ENCODE measurements at places on chromosomes 2 and 18. TPM values are rescaled to one million over a fixed set of nuclear protein-coding genes. Genes with fewer than 3 reads are reported as not detected.

DNA sequence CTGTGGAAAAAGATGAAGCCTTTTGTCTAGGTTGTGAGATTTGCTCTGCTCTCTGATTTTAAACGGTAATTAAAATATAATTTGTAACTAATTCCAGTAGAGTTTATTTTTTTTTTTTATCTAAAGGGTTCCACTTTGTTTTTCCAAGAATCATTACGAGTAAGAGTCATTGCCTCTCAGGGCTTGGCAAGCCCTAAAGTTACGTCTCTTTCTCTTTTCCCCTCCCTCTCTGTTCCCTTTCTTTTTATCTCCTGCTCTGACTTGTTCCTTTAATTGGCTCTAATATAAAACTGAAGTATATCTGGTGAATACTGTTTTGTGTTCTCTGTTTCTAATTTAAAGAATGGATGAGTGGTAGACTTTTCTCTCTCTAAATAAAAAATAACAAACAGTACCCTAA, 75.8 kb downstream of the CALCRL start:
- DNase-seq = no peak

DNA sequence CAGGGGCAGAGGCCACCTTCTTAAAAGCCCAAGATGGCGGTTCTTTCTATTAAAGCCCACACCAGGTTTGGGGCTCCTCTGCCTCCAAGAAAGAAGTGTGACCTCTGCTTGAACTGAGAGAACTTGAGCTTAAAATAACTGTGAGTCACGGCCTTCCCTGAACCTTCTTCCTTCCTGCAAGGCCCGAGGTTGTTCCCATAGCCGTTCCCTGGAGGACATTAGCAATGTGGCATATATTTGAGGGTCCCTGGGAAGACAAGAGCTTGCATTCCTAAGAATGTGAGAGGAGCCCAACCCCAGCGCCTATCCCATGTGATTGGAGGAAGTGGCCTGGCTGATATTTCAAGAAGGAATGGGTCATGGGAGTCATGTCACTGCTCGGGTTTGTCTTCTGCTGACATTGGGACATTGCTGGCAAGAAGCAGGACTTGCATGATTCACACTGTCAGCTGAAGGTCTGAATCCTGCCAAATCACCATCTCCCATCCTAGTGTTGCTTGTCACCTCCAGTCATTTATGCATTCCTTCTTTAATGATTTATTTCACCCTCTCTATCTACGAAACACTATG, 168.1 kb downstream of the TRIB2 start:
- DNase-seq = peak; percentile 70

- peak; percentile 60 for DNase-seq
Observed at GRCh38 chr2:173037245-173038120, 38.2 kb upstream of the MAP3K20 start.

The RAD51AP2 gene
- total RNA-seq = 0.25 TPM

DNA sequence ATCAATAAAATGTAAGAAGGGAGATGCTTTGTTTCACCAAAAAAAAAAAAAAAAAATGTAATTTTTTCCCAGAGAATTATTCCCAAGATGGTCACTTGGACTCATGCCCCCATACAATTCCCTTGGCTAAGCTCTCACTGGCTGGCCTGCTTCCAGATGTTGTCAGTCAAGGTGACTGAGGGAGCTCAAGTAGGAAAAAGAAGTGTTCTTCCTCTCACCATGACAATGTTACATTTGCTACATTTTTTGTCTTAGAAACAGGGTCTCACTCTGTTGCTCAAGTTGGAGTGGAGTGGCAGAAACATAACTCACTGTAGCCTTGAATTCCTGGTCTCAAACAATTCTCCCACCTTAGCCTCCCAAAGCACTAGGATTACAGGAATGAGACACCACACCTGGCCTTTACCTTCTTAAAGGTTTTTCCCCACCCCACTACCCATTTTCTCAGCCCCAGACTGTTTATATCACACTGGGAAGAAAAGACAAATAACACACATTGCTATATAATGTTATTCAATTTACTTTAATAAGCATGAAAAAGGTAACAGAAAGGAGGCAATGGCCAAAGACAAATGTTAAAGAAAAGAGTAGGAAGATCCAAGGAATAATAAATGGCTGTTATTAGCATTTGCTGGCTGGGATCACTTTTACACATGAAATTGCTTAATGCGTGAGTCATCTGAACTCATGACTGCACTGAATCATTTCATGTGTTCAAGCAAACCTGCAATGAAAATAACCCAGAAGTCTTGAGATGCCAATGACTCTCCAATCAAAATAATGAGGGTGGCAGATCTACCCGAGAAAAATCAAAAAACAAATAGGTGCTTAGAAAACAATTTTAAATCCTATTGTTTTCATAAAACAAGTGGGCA, 45.2 kb downstream of the ACVR1 start:
- DNase-seq = no peak

GRCh38 chr2:73290049-73290839, 3.1 kb downstream of the EGR4 start:
- DNase-seq = no peak

- no peak for DNase-seq
Observed at GRCh38 chr2:132595693-132596092, 74.3 kb downstream of the LYPD1 start.

- DNase-seq = no peak
Observed at GRCh38 chr18:63439334-63439733, 17.1 kb upstream of the VPS4B start.

The KCTD1 gene
- total RNA-seq = 49.1 TPM

DNA sequence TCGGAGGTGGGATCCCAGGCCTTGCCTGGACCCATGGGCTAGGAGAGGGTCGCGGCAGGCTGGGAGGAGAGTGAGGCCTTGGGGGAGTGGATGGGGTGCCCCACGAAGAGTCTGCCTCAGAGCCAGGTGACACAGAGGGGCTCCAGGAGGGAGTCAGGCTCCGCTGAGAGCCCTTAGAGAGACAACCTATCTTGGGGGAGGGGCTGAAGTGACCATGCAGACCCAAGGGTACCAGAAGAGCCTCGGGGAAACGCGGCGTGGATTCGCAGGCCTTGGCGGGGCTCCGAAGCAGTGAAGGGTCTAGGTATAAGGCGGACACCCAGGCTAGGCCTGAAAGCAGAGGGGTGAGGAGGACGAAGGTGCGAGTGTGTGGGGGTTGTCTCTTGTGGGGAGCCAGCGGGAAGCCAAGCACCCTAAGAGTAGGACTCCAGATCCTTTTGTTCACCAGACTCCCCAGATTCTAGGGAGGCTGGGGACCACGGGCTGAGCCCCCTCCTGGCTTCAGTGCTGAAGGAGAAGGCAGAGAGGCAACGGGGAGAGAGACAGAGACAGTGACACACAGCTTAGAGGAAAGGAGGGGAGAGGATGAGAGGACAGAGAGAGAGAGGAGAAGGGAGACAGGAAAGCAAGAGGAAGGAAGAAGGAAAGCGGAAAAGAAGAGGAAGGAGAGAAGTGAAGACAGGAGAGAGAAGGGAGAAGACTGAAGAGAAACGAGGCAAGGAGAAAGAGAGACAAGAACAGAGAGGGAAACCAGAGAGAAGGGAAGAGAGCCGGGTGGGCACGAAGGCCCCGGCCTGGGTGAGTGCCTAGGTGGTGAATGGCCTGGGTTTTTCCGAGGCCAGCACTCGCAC, 1.1 kb upstream of the HOXD11 start:
- no peak for DNase-seq

DNA sequence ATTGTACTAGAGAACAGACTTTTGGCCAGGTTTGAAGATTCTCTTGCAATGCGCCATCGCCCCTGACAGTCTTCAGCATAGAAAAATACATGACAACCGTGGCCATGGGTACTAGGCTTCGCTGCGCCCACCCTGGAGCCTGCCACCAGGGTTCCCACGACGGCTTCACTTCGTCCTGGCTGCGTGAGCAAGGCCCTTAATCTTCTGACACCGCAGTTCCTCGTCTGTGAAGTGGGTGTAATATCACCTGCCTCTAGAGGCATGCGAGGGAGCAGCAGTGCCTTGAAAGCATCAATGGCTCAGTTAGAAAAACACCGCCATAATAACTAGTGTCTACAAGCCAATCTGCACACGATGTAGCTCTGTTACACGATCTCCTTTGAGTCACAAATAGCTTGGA, 175.2 kb upstream of the HS6ST1 start:
- no peak for DNase-seq

The MATN3 gene
- 0.38 TPM for total RNA-seq

The CCDC74B gene
- total RNA-seq = 1.4 TPM

The SULT1C4 gene
- 17.0 TPM for total RNA-seq

- no peak for DNase-seq
Observed at GRCh38 chr2:15812187-15812780, 128.1 kb upstream of the MYCN start.

The DUSP19 gene
- total RNA-seq = 16.6 TPM

DNA sequence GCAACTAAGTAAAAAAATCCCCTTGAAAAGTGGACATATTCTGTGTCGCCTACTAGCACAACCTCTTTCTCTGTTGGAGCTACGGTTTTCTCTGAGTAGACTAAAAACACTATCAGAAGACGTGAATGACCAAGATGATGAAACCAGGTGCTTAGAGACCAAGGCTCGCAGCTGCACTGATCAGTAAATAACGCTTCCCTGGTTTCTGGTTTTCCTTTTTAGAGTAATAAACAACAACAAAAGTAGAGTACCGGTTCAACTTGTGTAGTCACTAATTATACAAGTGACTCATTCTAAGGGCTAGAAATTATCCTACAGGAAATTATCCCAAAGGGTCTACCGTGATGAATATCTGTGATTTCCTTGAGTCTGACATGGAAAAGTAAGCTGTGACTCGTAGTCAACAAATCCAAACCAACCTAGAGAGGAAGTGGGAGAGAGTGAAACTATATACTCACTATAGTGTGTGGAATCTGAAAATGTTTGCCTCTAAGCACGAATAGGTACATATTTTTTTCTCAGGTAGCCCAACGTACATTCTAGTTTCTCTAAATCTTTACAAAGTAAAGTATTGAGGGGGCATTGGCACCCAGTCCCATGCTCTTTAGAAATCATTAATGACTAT, 17.8 kb downstream of the RASGRP3 start:
- DNase-seq = no peak

DNA sequence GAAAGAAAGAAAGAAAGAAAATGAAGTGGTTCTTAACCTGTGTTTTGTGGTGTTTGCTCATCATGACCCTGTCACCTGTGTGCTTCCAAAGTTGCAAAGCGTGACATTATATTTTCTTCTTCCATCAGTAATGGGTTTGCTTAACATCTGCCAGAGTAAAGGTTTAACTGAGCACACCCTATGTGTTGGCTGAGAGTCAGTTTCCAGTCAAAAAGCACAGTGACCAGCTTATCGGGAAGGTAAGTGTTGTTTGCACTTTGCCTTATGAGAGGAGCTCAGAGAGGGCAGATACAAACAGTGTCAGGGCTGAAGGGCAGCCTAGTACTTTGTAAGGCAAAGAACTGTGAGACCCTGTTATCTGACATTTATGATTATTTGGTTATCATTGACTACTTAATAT, 406.2 kb upstream of the CWC22 start:
- DNase-seq = no peak

The PNO1 gene
- 8.6 TPM for total RNA-seq

- no peak for DNase-seq
Observed at GRCh38 chr18:70931942-70932814, 643.3 kb downstream of the SOCS6 start.

- no peak for DNase-seq
Observed at GRCh38 chr2:181779288-181780021, 99.1 kb upstream of the NEUROD1 start.

GRCh38 chr2:118089139-118089800, 999 bp downstream of the INSIG2 start:
- peak; percentile 43 for DNase-seq

DNA sequence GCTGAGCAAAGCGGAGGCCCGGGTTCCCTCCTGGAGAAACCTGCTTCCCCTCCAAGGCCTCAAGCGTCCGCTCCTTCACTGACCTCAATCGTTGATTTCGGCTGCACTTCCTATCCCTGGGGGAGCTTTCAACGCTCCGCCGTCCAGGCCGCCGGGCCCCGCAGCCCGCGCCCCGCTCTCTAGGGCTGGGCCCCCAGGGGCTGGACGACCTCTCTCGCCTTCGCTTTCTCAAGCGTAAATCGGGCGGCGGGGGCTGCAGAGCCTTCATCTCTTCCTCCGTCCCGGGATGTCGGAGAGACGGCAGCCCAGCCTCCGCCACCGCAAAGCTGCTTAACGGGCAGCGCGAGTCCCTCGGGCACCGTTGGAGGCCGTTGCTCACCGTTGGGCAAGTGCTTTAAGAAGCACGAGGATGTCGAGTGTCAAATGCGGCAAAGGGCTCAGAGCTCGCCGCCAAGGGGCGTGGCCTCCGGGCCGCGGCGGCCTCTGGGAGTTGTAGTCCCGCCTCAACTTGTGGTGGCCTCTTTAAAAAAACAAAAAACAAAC, 8.5 kb downstream of the HES6 start:
- peak; percentile 78 for DNase-seq

DNA sequence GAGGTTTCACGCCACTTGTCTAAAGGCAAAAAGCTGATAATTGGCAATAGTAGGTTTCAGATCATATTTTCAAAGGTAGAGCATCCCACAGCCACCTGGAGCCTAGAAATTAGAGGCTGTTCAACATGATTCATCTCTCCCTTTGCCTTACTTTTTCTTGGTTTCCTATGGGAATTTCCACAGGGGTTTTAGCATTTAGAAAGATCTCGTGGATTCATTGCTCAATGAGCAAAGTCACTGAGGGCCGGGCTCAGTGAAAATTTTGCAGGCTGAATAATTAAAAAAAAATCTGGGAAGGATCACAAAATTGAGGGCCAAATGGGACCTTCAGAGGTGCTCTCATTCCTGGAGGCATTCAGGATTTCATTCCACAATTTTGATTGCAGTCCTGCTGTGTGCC, 137.1 kb downstream of the VAPA start:
- no peak for DNase-seq

The XIRP2 gene
- 104 TPM for total RNA-seq

The TACR1 gene
- total RNA-seq = 0.21 TPM

DNA sequence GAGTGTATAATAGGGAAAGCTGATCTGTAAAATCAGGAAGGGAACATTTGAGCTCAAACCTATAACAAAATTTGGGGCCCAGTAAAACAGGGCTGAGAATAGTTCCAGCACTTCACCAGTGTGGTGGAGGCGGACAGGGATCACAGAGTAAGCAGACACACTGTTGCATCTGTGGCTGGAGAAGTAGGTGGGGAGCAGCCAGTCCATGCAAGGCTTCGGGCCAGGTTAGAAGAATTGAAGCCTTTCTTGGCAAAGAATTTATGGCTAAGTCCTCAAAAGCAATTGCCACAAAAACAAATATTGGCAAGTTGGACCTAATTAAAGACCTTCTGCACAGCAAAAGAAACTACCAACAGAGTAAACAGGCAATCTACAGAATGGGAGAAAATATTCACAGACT, 93.8 kb upstream of the ZBTB14 start:
- DNase-seq = no peak
